ENCODE measurements at places on chromosomes 2 and 18.

GRCh38 chr2:212064318-212064717 is 474.3 kb downstream of the ERBB4 start:
- no peak for DNase-seq

DNA sequence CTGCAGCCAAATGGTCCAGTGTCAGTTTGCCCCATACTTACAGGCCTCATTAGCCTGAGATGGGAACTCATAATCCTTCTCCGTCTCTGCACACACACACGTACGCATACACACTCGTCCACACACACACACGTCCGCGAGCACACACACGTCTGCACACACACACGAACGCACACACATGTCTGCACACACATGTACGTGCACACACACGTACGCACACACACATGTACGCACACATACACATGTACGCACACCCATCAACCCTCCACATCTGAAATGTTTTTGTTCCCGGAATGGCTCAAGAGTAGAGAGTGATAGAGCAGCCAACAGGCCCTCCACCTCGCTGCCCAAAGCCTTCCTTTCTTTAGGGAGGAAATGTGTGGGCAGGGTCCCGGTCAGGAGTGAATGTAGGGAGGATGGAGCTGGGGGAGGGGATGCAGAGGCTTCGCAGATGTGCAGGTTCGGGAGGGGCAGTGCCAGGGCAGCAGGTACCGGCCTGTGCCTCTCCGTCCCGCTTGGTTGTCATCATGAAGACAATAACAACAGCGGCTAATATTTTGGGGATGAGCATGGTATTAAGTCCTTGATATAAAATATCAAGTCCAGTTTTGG is 52.7 kb downstream of the PTGR3 start:
- DNase-seq = no peak

GRCh38 chr2:240336820-240337427 is 98.5 kb upstream of the GPC1 start:
- DNase-seq = no peak

DNA sequence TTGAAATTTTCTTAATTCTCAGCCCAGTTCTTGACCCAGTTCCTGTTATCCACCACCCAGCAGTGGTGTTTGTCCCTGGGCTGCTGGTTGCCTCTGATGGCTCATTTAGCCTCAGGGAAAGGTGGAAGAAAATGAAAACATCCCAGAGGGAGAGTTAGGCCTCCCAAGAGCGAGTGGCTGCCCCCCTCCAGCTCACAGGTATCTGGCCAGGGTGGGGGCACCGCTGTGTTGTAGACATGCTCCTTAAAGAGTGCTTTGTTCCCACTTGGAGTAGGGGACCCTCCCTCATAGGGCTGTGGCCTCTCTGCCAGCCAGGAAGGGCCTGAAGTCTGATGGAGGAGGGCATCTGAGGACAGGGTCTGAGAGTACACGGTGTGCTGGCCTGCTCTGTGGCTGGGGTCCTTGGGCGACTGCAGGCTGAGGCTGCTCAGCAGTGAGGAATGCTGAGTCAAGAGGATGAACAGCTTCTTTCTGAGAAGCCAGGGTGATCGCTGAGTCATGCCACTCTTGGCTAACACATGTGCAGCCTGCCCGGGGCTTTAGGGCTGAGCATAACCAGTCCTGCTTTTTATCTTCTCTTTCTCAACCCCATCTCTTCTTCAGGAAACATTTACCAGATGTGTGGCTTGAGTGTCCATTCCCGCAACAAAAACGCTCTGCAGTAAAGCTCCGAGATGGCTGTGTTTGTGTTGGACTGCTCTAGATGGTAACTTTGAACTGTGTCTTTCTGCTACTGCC is 72.3 kb downstream of the IL1R2 start:
- DNase-seq = no peak
